Mucosa of gallbladder (tissue), 1 donor: ENCODE measurements at places on chromosomes 1 and 21. TPM values are rescaled to one million over a fixed set of nuclear protein-coding genes. Genes with fewer than 3 reads are reported as not detected.

The FAAH gene
- total RNA-seq = 48.1 TPM

DNA sequence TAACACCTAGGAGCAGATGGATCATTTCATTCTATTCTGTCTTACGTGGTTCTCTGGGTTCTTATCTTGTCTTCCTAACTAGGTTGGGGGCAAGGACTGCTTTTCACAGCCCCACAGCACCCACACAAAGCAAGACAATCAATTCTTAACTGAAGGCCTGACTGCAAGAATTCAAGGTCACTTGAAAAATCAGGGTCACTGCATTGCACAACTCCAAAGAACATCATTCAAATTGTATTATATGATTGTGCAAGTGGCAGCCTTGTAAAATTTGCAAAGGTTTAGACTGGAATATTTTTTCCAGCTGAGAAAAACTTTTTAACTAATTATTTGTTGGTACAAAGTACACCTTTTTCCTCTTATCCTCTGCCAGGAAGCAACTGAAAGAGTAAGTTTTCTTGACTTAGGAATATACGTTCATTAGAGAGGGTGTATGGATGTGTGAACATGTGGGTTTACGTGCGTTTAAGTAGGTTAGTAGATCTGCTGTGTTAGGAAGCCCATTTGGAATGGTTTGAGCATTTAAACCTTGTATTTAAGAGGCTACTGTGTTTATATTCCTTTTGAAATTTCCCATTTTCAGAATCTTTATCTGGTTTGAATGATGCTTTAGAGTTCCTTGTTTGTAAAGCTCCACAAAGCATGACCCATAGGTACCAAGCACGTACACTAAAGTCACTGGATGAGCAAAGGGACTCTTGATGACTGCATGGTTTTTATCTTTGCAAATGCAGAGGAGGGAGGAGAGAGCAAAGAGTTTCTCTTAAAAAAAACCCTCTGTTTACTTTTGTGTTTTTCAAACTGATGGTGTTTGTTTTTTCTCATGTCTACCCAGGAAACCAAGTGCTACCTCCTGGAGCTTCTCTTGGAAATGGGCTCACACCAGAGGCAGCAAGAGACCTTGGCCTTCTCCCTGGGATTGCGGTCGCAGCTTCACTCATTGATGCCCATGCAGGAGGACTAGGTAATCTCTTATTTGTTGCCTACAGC lies 214.9 kb downstream of the FGGY start:
- no peak for DNase-seq

- DNase-seq = no peak
These were observed 133.2 kb downstream of the TGFB2 start for GRCh38 chr1:218478336-218478735.

GRCh38 chr1:160169553-160170399 lies 18.4 kb downstream of the ATP1A4 start:
- no peak for DNase-seq

- no peak for DNase-seq
These were observed 13.1 kb downstream of the SERPINC1 start for GRCh38 chr1:173903827-173904531.

The ETV3 gene
- 27.0 TPM for total RNA-seq
